ENCODE measurements at places on chromosomes 2 and 18.

DNA sequence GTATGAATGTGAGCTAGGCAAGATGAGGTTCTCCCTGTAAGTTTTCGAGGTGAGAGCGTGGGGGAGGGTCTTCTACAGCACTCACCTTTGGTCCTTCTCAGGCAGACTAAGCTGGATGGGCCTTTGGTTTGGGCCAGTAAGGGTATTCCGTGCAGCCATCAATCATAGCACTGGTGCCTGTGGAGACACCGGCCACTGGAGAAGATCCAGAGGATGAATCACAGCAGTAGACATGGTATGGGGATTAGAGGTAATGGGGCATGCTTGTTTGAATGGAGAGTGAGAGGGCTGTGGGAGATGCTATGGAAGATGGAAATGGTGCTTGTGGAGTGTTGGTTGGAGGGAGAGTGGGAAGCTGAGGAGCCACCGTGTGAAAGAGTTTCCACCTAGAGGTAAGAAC, 16.1 kb downstream of the MAPRE3 start:
- DNase-seq = no peak

DNA sequence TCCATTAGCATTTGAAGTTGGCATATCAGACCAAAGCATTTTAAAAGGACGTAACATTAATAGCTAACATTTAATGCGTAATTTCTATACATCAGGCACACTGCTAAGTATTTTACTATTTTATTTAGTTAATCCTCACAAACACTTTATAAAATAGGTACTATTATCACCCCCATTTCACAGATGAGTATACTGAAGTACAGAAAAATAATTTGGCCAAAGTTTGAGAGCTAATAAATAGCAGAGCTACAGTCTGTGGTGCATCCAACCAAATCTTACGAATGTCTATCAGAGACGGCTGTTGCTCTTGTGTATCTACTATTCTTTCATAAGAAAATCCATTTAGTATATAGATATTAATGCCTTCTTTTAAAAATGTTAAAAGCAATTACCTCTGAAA, 11.9 kb downstream of the TYW5 start:
- DNase-seq = no peak

- DNase-seq = no peak
Measured at GRCh38 chr18:45730832-45731575, 7.0 kb downstream of the SLC14A1 start.

- no peak for DNase-seq
Measured at GRCh38 chr18:26637324-26637723, 89.0 kb upstream of the KCTD1 start.

GRCh38 chr2:170115501-170116229, 62.3 kb upstream of the MYO3B start:
- no peak for DNase-seq

- no peak for DNase-seq
Measured at GRCh38 chr2:18993756-18994338, 364.6 kb downstream of the OSR1 start.

DNA sequence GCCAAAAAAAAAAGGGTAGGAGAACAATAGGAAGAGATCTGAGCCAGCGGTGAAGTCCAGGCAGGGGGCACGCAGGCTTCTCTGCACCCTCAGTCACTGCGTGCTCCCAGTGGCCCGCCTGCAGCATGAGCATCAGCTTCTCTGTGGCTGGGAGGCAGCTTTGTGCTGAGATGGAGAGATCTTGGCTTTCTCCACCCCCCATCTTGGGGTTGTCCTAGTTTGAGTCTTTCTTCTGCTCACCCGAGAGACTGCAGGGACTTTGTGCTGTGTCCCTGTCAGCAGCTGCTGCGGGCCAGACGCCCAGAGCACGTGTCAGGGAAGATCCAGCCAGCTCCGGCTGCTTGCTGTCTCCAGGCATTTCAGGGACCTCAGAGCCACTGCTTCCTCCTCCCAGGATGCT, 20.3 kb downstream of the TRAPPC12 start:
- no peak for DNase-seq

- DNase-seq = no peak
Measured at GRCh38 chr2:135097532-135098231, 45.6 kb downstream of the RAB3GAP1 start.
